Epithelial cell of prostate (primary cell): ENCODE measurements at places on chromosomes 2 and 18.

DNA sequence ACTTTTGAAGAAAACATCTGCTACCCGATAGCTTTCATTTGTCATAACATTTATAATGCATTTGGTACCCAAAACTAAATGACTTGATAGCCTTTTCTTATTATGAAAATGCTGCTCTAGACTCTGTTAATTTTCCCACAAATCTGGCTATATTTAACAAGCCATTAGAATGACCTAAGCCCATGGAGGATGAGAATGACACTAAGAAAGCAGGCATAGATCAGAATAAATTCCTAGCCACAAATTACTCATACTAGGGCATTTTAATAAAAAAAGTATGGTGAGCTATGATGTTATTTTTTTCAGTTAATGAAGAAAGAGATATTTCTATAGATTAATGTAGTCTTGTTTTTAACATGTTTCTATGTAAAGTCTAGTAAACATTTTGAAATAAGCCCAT, 1728.3 kb downstream of the SUCLG1 start:
- DNase-seq: no peak

- DNase-seq: no peak
Observed at GRCh38 chr2:27856386-27856785, 33.8 kb downstream of the RBKS start.

- peak; percentile 82 for DNase-seq
Observed at GRCh38 chr18:48942554-48943261, 8.1 kb downstream of the SMAD7 start.

DNA sequence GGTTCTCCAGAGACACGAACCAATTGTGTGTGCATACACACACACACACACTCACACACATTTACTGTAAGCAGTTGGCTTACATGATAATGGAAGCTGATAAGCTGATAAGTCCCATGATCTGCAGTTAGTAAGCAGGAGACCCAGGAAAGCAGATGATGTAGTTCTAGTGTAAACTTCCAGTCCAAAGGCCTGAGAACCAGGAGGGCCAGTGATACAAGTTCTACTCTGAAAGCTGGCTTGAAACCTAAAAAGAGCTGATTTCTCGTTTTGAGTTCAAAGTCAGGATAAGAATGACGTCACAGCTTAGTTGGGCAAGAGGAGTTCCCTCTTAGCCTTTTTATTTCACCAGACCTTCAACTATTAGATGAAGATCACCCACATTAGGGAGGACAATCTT, 558.8 kb upstream of the PIK3C3 start:
- DNase-seq: no peak

DNA sequence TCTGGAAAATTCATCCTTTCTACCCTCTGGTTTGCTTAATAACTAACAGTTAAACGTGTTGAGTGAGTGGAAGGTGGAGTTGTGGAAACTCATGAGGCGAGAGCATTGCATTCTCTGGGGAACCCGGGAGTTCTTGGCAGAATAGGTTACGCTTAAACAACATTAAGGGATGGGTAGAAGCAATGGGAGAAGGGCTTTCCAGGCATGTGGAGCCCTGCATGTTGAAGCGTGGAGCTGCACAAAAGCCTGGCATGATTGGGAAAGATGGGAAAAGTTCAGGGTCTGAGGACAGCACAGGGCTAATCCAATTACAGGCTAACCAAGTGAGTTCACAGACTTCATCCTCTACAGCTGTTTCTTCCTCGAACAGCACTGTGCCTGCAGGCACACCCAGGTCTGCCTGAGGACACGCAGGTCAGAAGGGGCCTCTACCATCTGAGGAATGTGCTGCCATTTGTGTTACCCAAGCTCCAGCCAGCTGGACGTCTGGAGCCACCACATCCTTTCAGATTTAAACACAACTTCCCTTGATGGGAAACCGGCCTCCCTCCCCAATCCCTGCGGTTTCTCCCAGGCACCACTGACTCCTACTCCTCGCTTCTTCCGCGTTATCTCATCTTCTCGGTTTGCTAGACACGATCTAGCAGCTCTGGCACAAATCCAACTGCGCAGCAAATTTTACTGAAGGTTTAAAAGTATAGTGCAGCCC, 164.2 kb downstream of the ANTXR1 start:
- DNase-seq: no peak

GRCh38 chr2:174544802-174545201, 52.8 kb downstream of the WIPF1 start:
- no peak for DNase-seq

GRCh38 chr2:108125581-108125980, 114.2 kb upstream of the SULT1C3 start:
- no peak for DNase-seq

GRCh38 chr18:7248877-7249276, 18.0 kb downstream of the LRRC30 start:
- no peak for DNase-seq

DNA sequence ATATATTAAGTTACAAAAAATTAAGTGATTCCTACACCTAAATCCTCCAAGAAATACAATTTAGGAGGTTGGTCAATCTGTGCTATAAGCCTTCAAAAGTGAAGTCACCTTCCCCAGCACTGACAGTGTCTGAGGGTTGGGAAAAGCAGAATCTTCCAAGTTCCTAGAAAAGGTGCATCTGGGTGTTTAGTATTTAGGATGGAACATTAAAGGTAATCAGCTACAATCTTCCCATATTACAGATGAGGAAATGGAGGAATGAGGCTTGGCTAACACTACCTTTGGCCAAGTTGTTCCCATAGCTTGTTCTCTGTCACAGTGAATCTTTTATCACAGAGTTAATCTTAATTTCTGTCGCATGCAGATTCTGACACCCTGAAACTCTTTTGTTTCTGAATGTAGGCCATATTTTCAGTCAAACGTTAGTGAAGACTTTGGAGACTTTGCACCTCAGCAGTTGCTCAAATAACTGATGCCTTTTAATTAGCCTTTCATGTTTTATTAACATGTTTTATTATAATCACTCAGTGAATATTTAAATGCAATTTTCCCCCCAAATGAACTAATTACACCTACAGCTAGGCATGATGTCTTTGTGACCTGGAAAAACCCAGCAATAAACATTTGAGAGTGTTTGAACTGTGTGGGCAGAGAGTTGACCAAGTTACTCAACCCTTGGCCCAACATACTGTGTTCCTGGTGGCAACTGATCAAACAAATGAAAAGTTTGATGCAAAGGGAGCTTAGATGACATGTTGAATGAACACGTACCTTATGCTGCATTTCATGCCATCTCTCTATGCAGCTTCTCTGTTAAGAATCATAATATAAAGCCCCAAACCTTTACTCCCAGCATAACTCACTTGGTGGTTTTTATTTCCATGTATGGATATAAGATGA, 17.6 kb downstream of the FN1 start:
- DNase-seq: no peak

DNA sequence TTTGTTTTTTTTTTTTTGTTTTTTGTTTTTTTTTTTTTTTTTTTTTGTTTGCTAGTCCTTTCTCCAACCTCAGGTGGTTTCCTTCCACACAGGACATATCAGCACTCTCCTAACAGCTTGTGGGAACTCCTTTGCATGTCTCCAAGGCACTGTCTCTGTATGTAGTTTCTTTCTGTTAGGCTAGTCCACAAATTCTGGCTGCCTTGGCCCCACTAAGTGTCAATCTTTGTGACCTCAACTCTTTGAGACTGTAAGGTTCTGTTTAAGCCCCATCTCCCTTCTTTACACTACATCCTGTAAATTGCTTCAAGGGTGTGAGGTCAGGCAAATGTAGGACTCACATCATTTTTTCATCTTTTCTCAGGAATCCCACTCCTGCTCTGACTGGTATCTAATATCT, 85.1 kb downstream of the NCOA1 start:
- DNase-seq: no peak

DNA sequence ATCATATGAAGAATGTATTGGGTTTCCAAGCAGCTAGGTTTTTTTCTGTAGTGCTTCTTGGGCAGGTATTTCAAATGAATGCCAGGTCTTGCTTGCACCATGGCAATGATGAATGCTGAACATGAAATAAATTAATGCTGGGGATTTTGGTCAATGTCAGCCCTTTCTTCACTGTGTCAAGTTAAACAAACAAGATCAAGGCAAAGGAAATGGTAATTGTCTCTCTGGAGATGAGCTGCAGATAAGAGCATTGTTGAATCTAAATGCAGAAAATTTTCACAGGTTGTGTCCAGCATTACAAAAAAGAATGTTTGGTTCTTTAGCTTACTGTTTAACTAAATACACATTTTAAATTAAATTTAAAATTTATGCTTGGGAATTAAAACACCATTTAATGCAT, 144.3 kb downstream of the GPD2 start:
- DNase-seq: no peak

DNA sequence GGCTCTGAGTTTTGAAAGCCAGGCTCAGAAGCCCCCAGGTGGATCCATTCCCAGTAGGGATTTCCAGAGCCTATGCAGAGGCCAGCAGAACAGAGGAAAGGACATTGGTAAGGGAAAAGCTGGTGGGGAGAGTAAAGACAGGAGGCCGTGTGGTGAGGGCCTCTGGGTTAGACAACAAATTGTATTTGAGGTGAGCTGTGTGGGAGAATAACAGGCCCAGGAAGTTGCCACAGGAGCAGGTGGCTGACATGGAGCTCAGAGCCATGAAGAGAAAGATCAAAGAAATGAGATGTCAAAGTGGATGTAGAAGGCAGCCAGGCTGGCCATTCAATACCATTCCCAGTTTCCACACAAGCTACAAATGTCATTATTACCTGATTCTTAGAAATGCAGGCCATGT, 8.8 kb downstream of the BUB1 start:
- no peak for DNase-seq

- DNase-seq: no peak
Observed at GRCh38 chr2:41199334-41199733, 747.4 kb upstream of the SLC8A1 start.

- no peak for DNase-seq
Observed at GRCh38 chr18:13443552-13443951, 225.0 kb downstream of the LDLRAD4 start.

- no peak for DNase-seq
Observed at GRCh38 chr2:33336036-33336625, 140.3 kb upstream of the RASGRP3 start.

DNA sequence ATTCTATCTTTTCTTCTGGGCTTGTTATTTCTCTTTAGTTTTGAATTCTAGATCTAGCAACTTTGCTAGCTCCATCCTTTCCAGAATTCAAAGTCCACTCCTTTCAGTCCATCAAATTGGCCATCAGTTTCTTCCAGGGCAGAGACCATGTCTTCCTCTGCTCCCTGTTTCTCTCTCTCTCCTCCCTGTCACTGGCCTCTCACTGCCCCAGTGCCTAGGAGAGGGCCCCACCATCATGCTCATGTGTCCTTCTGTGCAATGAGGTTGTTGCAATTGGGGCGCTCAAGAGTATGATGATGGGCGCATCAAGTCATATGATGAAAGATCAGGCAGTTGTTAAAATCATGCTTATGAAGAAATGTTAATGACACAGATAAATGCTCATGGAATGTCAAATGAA, 159.2 kb upstream of the HS6ST1 start:
- no peak for DNase-seq

- DNase-seq: peak; percentile 86
Observed at GRCh38 chr2:229779650-229780049, 65.3 kb upstream of the DNER start.
